CD4-positive, alpha-beta T cell treated with Interferon alpha-2 for 1 hour (primary cell): ENCODE measurements at places on chromosomes 12 and 14.

- peak; percentile 27 for DNase-seq
Measured at GRCh38 chr12:89333564-89334252, 18.6 kb downstream of the DUSP6 start.

DNA sequence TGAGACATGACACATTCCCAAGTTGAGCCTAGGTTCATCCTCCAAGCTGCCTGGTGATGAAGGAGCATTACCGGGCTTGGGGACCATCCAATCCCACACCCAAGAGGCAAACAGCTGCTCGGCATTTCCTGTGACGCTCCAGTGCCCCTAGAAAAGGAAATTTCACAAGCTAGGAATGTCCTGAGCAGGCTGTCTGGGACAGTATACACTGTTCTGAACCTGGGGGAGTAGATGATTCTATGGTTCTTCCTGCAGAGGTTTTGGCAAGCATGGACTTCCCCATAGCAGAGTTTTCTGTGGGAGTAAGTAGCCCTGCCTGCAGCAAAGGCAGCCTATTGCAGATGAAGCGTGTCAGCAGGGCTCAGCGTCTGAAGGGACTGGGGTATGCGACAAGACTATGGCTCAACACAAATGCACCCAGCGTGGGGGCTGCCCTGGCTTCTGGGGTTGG is 47.4 kb upstream of the SRSF5 start:
- DNase-seq, result peak; percentile 34

DNA sequence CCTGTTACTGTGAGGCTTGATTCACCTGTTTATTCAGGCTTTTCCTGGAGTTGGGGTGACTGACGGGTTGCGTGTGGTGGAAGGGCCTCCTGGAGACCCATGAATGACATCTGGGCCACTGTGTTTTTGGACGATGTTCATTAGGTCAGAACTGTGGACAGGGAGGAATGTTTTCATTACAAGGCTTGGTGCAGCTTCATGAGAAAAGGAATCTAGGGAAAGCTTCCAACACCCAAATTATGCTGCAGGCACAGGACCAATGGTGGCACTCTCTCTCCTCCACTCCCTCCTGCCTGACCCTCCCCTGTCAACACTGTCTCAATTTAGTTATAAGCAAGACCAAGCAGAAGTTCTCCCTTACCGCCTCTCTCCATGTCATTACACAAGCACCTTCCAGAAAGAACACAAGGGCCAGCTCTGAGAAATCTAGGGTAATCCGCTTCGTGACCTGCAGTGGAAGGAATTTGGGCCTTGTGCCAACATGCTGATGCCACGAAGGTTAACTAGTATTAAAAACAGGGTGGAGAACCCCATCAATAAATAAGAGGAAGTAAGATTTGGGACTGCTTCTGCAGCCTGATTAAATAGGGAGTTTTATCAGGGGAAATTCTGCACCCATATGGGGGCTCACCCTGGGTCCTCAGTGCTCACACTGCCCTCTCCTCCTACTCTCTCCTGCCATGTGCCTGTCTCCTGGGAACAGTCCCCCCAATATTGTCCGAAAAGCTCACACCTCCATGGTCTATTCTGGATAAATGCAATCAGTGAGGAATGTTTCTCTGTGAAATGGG is 200.3 kb downstream of the KTN1 start:
- DNase-seq, result no peak

DNA sequence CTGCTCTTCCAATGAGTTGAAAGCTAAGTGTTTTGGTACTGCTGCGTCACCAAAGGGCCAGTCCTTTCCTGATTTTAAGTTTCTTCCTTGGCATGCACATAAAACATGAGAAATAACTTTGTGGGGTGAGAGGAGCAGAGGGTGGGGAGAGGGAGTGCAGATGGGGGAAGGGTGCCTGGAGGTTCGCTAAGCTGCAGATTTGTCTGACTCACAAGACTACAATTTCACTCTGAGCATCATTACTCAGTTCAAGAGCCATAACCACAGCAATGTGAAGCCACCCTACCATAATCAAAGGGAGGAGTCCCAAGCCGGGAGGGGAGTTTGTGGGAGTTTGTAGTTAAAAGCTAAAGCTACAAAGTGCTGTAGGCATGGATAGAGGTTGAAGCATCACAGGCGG is 136.1 kb downstream of the ANO2 start:
- DNase-seq, result no peak

DNA sequence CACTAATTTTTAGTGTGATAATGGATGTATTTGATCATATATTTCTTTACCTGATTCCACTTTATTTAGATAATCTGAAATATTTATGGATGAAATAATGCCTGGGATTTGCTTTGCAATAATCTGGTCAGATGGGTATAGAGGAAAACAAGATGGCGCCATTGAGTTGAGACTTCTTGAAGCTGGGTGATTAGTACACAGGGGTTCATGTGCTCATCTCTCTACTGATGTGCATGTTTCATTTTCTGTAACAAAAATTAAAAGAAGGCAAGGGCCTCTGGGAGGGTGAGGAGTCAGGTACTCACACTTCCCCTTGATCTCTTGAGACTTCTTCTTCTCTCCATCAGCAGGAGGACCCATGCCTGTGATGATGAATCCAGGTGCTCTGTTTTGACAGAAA is 61.8 kb downstream of the GCH1 start:
- no peak for DNase-seq

- DNase-seq, result no peak
Measured at GRCh38 chr12:111842556-111843396, 748 bp downstream of the MAPKAPK5 start.
